ENCODE measurements at places on chromosomes 5 and 9.

DNA sequence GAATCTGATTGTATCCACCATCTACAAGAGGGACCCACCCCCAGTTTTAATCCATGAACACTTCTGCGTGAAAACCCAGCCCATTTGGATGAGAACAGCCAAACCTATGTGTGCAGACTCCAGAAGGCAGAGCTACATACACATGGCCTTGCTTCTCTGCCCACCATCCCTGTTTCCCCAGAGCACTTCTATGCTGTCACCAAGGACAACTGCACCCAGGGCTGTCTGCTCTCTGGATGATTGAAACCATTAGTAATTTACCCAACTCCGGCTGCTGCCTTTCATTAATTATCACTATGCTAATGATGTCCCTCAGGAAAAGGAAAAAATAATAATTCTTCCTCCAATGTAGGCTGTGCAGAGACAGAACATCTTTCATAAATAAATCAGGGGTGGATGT, 8.9 kb downstream of the CARTPT start:
- no peak for DNase-seq

GRCh38 chr5:137409736-137410135, 89.4 kb downstream of the SPOCK1 start:
- no peak for DNase-seq

DNA sequence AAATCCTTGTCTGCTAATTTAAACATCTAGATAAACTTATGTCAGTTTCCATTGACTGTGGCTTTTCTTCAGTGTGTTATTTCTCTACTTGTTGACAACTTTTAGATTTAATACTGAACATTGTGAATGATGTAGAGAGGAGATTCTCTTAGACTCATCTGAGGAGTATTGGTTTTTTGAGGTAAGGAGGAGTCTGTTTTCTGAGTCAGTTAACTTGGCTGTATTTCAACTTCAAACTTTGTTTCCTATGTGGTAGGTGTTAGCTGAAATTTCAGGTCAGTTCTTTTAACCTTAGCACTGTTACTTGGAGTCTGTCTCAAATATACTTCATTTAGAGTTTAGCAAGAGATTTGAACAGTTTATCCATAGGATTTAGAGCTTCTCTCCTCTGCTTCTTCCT, 67.9 kb downstream of the XRCC4 start:
- no peak for DNase-seq

DNA sequence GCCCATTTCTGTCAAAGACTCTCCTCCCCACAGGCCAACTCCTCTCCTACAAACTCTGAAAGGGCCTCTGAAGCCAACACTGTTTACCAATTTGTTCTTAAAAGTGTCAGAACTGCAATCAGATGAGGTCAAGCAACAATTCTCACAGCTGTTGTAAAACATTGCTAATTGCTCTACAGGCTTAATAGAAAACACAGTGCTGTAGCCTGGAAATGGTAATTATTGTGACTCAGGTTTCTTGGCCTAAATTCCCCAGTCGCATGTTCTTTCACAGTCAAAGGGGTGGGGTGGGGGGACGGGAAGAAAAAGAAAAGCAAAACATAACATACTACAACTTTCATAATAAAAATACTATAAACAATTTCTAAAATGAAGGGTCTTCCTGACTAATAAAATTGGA, 343.2 kb downstream of the DMAC1 start:
- DNase-seq: no peak

GRCh38 chr9:711761-712553, 129.5 kb upstream of the DMRT1 start:
- no peak for DNase-seq

- DNase-seq: no peak
These were observed 8.1 kb downstream of the ARL15 start for GRCh38 chr5:54302267-54302687.

GRCh38 chr5:58827463-58827862, 244.6 kb downstream of the RAB3C start:
- no peak for DNase-seq

GRCh38 chr5:55603922-55604321, 69.2 kb upstream of the PLPP1 start:
- DNase-seq: no peak

DNA sequence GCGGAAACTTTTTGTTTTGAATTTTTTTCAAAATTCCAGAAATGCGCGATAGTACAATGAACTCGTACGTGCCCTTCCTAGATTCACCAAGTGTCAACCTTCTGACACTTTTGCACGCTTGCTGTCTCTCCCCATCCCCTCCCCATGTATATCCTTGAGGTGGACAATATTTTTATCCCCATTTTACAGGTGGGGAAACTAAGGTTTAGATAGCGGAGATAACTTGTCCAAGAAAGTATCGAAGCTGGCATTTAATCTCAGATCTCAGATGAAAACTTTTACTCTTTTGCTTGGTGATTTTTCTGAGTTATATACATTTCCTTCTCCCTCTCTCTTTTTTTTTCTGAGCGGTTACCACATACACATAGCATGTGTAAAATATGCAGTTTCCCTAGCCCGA, 34.6 kb downstream of the LHX2 start:
- DNase-seq: no peak

DNA sequence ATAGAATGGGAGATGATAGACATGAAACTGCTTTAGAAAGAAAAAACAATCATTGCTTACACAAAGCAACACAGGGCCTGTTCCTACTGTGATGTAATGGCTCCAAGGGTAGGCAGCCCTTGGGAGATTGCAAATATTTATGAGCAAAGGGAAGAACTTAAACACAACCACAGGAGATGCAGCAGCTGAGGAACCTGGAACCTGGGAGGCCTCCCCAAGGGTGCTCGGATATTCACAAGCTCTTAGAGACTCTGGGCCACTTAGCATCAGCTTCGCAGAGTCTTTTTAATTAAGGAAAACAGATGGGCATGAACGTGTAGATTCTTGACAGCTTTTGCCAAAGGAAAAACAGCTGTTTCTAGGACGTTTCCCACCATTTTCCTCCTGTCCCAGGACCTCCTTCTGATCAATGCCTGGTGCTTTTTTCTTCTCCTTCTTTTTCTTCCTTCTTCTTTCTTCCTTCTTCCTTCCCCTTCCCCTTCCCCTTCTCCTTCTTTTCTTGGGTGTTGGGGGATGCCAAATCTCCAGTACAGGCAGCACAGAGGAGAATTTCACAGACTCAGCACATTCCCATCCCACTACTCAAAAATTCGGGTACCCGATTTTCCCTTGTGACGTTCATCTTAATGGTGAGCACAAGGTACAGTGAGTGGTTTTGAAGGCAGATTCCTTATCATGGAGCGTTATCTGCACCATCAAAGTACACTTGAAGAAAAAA, 28.1 kb upstream of the TCF7 start:
- DNase-seq: no peak

DNA sequence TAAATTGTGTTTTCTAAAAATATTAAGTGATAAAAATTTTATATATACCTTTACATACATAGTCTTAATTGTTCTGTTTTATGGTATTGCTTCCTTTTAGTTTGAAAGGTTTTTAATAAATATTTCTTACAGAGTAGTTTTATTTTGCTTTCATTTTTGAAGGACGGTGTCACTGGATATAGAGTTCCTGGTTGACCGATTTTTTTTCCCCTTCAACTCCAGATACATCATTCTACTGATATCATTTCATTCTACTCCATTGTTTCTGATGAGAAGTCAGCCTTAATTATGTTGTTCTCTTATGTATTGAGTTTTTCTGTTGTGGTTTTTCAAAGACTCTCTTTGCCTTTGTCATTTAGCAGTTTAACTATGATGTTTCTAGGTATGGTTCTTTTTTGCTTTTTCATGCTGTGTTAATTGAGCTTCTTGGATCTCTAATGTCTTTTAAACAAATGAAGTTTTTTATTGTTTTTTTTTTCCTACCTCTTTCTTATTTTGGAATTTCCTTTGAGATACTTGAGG, 30.4 kb downstream of the MTREX start:
- no peak for DNase-seq

DNA sequence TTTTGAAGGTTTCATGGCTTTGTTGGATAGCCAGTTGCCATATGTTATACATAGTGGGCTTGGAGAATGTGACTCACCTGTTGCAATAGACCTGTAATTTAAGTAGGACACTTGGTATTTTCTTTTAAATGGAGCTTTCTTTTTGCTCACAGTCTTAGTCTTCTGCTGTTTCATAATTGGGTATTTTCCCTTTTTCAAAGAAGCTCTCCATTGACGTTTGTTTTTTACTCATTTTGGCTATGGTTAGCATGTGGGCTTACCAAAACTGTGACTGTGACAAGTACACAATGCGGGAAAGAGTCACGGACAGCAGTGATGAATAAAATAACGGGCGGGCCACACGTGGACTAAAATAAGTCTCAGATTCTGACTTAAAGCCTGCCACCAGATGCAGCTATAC, 23.2 kb upstream of the RNF20 start:
- DNase-seq: no peak

DNA sequence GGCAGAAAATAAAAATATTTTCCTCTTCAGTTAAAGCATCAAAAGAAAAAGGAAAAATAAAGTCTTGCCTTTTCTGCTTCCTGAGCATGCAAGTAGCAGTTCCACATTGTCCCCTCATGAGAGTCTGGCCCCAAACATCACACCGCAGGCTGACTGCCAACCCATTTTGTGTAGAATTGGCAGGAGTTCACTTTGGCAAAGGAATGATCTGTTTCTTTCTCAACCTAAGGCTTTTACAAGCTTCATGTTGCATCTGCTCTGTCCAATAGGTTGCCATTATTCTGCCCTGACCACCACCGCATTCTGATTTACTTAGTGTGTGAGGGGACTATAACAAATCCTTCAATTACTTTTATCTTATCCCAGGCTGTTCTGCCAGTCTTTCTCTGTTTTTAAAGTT, 249.5 kb downstream of the ISL1 start:
- no peak for DNase-seq

DNA sequence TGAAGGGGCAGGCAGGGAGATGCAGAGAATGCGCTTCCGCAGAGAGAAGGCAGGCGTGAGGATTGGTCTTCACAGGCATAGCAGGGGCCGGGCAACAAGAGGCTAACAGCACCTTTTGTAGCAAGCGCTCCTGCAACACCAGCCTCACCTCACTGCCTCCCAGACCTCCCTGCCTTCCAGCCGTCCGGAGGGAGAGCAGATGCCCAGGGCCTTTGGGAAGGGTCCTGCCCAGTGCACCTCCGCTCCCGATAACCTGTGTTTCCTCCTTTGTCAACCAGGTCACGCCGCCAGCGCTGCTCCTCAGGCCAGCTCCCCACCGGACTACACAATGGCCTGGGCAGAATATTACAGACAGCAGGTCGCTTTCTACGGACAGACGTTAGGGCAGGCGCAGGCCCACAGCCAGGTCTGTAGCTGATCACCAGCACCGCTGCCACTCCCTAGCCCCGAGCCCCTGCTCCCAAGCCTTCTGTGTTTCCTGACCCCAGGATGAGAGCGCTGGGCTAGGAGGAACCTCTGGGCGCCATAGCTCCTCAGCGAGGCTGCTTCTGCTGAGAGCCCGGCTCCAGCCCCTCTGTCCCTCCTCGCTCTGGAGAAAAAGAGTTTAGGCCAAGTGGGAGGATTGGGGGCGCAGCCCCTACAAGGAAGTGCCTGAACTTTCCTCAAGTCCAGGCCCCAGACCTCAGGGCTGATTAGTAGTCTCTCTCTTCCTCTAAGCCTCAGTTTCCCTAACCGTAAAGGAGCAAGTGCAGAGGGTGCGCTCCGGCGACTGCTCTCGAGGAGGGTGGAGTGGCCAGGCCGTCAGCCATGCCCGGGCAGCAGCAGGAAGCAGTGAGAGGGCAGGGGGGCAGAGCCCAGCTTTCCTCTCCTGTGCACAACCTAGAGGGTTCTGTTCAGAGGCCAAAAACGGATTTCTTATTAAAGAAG, 28.4 kb upstream of the PRDM12 start:
- no peak for DNase-seq

GRCh38 chr5:135671966-135672365, 93.2 kb upstream of the CXCL14 start:
- no peak for DNase-seq

DNA sequence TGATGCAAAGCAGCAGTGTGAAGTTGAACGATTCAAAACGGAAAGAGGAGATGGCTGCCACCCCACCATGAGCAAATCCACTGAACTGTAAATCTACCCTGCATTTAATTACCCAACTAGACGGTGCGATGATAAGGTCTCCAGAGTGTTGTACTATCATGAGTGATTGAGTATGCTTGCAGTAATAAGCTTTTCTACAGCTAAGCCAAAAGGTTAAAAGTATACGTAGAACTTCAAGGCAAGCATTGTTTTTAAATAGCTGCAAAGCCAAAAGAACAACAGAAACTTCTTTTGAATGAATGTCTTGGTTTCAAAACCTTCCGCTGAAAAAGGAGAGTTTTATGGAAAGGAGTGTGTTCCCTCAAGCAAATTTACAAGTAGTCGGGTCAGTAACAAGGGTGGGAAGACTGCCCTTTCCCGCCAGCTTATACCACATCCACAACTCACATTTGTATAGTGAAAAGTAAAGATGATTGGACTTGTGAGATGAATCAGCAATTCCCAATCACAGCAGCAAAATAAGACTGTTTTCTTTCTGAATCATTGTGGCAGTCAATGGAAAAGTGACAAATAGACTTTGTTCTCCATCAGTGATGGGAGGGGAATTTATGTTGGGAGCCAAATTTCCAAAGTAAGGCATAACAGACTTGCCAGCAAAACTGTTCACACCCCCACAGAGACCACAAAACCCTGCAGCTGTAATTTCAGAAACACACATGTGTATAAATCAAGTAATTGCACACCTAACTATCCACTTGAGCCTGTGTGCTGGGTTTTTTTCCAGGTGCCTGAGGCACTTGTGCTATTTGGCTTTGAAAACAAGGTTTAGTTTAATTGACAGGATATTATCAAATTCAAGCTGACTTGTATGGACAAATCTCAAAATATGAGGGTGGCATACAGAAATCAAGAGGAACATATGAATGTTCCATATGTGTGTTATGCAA, 407.7 kb upstream of the GRAMD2B start:
- no peak for DNase-seq

DNA sequence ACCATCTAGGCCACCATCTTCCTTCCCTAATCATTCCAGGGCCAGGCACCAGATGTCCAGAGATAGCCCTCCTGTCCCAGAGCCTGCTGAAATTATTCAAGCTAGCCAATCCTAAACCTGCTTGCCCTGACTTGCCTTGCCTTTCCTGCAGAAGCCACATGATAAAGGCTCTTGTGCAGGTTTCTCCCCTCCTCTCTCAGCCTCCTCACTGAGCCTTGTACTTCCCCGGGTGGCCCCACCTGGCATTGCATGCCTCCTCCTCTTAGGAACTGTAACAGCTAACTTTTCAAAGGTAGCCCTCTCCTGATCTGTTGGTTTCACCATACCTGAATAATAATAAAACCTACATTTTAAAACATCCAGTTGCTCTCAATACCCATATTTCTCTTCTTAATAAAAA, 42.6 kb downstream of the DIRAS2 start:
- no peak for DNase-seq

DNA sequence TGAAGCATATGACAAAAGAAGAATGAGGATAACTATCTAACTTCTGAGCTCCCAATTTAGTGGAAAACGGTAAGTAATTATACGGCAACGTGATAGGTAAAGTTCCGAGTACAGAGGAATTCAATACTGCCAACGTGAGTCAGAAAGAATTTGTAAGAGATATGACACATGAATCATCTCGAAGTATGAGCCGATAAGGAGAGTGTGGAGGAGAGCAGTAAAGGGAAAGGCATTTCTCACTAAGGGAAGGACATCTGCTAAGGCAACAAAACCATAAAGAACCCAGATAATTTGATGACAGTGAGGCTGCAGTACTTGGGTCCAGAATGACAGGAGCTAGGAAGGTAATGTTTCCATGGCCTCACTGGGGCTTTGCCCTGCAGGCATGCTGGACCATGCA, 11.0 kb downstream of the MPDZ start:
- no peak for DNase-seq

GRCh38 chr5:98763001-98763630, 10.3 kb upstream of the RGMB start:
- no peak for DNase-seq

All from stimulated activated CD4-positive, alpha-beta T cell treated with anti-CD3 and anti-CD28 coated beads, Interleukin-4, amount 100 ng/mL, for 24 hours (primary cell).